ENCODE measurements at places on chromosomes 4 and X.

DNA sequence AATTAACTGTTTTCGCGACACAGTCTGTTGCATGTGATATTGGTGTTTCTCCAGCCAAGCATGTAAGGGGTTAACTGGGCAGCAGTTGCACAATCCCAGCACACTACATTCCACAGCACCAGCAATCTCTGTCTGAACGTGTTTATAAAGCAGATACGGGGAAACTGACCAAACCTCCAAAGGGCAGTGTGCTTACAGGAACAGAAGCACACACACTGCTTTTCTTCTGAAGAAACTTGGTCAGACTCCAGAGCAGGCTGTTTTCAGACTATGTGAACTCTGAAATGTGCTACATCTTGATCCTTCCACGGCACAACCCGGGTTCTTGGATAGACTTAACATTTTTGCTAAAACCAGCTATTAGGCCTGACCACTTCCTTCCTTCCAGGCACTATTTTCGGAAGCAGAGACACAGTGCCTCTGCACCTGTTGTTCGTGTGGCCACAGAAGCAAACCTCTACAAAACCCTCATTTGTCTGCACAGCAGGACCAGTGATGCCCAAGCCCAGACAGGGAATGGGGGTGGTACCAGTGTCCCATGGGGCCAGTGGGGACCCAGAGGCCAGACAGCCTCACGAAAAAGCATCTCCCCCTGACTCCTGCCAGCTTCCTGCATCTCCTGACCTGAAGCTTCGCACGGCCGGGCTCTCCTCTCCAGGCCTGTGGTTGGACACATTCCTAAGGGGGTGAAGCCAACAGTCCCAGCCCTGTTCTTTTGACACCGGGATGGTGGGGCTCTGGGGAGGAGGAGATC, 90.1 kb downstream of the IRF2 start:
- DNase-seq: peak; percentile 26

GRCh38 chr4:99468889-99469288, 33.7 kb upstream of the ADH7 start:
- DNase-seq: no peak

- no peak for DNase-seq
Measured at GRCh38 chr4:3082925-3083515, 8.5 kb downstream of the HTT start.

DNA sequence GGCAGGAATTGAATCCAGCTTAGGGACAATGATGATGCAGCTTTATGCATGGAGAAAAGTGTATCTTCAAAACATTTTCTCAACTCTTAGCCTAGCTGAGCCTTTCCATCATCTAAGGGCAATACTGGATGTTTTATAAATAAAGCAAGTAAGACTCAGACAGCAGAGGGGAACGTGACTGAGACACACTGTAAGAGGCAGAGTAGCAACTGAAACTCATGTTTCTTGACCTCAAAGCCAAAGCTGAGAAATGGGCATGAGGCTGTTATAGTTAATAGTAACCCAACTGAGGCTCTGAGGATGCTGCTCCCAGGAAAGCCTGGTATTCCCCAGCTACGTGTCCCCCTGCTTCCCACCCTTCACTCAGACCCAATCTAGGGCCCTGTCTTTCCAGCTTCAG, 44.6 kb downstream of the ARHGEF9 start:
- DNase-seq: no peak

- DNase-seq: no peak
Measured at GRCh38 chrX:48968377-48968776, 3.3 kb downstream of the KCND1 start.

GRCh38 chr4:54746218-54746617, 88.5 kb downstream of the KIT start:
- DNase-seq: no peak

DNA sequence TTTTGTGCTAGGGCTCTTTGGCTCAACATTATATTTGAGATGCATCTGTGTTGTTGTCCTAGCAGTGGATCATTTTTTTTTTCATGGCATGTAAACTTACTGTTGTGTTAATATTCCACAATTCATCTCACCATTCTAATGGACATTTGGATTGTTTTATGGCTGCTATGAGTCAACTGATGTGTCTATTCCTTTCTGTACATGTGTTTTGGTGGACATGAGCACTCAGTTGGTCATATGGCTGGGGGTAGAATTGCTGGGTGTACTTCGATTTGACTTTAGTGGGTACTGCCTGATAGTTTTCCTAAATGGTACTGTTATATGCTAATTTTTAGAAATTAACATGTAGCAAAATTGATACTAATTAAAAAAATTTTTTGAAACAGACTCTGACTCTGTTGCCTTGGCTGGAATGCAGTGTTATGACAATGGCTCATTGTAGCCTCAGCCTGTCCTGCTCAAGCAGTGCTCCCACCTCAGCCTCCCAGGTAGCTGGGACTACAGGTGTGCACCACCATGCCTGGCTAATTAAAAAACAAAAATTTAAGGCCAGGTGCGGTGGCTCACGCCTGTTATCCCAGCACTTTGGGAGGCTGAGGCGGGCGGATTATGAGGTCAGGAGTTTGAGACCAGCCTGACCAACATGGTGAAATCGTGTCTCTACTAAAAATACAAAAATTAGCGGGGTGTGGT, 9.0 kb downstream of the FAM193A start:
- no peak for DNase-seq

Measured in GM23338 (cell line).